ENCODE measurements at places on chromosomes 3 and 15. TPM values are rescaled to one million over a fixed set of nuclear protein-coding genes. Genes with fewer than 3 reads are reported as not detected.

DNA sequence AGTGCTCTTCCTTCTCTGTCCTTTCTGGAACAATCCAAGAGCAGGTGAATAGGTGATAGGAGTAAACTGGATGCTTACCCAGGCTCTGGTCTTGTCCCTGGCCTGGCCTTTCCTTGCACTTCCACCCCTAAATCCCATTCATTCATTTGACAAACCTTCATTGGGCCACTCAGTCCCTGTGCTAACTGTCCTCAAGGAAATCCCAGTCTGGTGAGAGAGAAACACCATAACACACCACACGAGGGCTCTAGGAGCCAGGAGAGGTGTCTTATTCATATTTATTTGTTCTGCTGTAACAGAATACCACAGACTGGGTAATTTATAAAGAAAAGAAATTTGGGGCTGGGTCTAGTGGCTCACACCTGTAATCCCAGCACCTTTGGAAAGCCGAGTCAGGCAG lies 22.8 kb downstream of the EFCC1 start:
- no peak for DNase-seq

DNA sequence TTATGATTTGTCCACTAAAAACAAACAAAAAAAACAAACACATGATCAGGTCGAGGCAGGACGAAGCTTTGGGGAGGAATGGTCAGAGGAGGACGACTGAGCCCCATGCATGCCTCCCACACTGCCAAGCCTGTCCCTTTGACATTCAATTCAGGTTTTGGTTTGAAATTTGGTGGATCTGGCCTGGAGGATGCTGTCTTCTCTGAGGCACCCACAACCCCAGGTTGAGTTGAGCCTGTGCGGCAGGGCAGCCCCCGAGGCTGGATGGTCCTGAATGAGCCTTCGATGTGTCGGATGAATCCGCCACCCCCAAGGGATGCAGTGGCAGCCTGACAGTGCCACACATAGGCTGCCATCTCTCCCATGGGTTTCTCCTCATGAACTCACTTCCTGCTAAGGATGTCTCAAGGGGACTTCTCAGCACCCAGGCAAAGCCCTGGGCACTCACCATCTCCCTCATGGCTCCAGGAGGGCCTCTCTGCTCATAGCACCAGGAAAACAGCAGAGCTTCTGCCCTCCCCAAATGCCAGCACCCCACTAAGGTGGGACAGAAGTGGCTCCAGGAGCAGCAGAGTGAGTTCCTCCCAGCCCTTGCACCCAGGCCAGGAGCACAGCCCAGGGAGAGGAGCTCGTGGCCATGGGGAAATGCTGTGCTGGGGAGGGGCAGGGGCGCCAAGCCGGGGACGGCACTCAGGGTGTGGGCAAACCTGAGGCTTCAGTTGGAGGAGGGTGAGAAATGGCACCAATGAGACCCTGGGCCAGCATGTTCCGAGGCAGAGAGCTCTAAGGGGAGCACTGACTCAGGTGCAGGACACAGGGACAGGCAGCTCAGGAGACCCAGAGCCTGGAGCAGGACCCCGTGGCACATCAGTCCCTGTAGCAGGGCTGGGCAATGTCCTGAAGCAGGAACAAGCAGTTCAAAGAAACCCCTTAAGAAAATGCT lies 18.5 kb downstream of the PRR23E start:
- no peak for DNase-seq

DNA sequence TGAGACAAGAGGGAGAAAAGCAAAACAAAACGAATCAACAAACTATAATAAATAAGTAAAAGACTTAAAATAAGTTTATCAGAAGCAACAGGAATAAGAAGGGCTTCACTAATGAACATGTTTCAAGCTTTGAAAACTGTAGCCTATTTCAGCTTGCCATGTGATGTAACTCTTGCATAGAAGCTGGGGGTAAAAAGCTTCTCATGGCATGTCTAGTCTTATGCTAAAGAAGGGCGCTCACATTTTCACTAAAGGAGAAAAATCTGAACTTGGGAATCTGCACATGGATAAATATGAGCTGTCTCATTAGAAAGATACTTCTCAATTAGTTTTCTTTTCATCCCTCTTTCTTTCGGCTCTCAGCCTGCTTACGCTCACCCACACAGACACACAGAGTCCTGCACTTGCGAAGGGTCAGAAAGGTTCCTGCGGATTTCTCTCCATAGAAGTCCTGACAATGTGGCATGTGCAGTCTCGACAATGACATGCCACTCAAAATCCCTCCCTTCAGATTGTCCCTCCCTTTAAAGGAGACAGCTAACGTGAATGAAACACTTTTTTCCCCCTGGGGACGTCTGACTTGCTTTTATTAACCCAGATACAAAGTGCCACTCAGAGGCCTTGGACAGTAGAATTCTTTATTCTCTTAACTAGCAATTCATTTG lies 568.9 kb upstream of the NR2F2 start:
- DNase-seq = peak; percentile 6

- peak; percentile 90 for DNase-seq
Observed at GRCh38 chr3:56801662-56802377, at the start of gene ARHGEF3. Gene ARHGEF3, minus strand, starts transcription at chr3:56801949. Its CDS starts 151 bp downstream, at chr3:56801798.

DNA sequence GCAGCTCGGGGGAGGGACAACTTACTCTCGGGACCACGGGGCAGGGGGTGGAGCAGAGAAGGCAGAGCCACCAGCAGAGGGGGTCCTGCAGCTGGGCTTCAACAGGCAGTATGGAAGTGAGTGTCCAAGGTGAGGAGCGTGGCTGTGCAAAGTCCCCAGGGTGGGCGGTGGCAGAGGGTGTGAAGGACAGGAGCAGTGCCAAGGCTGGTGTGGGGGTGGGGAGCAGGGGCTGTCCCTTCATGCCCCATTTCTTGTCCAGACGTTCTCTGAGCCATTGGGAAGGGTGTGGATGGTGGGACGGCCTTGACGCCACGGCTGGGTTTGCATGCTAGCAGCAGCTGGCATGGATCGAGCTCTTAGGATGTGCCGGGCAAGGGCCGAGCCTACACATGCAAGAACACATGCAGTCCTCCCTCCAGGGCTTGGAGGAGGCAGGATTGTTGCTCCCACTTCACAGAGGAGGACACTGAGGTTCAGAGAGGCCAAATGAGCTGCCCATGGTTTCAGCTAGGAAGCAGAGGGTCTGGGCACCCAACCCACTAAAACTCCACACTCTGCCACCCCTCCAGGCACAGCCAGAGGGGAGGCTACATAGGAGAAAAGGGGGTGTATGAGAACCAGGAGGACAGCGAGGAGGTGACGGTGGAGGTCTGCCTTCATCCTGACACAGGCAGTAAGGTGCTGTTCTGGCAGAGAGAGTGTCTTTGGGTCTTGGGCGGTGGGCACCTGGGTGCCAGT lies 93.6 kb downstream of the TBC1D2B start:
- no peak for DNase-seq

DNA sequence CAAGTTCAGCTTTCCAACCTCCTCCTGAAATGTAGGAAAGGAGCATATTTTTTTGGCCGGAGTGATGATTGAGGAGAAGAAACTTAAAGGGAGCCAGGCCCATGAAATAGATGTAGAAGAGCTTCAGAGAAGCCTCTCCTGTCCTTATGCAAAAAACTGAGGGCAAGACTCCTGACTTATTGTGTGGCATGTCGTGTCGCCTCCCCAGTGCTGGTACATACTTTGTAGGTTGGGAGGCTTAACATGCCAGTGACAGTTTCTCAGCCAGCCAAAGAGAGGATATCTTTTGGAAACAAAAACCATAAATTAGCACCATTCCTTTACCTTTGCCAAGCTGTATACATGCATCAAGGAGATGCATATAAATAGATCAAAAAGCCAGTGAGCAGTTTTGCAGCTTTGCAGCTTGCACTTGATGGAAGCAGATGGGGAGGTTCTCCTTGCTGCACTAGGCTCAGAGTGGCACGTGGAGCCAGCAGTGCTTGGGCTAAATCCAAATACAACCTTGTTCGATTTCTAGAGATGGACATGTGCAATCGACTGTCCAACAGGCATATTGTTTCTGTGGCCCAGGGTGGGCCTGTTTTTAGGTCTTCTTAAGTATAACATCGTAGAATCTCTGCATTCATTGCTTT lies 10.2 kb downstream of the SLCO3A1 start:
- no peak for DNase-seq

GRCh38 chr3:146991907-146992306 lies 386.8 kb upstream of the PLSCR5 start:
- no peak for DNase-seq

GRCh38 chr3:39808467-39809180 lies 785 bp upstream of the MYRIP start:
- DNase-seq = peak; percentile 14

DNA sequence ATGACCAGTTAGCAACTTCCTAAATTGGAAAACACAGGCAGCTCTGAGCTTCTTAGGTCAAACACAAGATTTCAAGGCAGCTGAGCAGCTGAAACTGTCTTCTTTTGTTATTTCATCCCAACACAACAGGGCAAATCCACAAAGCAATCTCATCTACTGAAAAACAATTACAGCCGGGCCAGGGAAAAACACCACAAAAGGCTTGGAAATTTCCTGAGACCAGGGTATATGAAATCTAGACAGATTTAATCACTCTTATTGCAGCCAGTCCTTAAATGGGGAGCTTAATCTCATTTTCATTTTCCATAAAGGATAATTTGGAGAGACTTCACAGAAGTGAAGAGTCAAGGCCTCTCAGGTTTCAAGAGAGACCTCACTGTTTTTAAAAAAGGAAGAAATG lies 181.8 kb downstream of the SSR3 start:
- DNase-seq = no peak

DNA sequence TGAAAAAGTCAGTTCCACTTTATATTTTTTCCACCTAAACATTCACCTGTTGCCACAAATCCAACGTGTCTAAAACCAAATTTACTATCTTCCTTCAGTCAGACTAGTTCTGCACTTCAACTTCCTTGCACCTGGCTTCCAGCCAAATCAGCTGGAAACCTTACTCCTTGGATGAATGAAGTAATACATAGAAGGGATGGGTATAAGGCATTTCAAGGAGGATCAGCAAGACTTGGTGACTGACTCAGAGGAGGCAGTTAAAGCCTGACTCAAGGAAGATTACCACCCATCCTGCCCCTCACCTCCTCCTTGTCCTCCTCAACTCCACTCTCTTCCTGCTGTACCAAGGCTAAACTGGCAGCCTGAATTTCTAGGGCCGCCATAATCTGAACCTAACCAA lies 37.1 kb downstream of the QTRT2 start:
- no peak for DNase-seq

DNA sequence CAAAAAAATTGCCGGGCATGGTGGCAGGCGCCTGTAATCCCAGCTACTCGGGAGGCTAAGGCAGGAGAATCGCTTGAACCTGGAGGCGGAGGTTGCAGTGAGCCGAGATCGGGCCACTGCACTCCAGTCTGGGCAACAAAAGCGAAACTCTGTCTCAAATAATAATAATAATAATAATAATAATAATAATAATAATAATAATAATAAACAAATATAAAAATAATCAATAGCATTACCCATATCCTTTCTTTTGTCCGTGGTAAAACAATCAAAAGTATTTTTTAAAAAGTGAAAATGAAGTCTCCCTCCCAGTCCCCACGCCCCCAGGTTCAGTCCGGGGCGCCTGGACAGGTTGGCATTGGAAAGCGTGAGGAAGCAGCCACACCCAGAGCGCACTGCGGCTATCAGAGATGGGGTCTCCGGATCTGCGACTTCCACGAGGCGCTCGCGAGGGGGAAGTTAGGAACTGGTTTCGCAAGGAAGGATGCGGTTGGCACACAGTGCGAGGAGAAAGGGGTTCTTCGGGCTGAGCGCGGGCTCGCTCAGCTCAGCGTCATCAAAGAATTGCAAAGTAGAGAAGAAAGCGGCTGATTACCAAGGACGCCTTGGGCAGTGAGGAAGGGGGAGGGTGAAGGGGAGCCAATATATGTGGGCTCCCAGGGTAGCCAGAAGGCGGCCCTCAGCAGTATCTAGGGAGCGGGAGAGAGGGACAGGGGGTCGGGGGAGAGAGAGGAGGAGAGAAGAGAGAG lies 69.5 kb upstream of the EPHB3 start:
- DNase-seq = peak; percentile 40

DNA sequence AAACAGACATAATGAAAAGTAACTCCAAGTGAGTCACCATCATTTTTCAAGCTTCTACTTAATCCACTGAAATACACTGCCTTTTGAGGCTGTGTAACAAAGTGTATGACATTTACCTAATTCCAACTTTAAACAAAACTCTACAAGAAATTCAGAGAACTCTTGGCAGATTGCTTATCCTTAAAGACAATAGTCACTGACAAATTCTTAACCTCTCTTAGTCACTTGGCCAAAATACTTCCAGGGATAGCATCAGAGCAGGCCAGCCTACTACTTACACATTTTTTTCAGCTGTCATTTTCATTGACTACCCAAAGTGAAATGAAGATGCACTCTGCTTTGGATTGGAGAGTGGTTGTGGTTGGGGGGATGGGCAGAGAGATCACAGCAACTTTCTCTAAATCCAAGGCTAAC lies 3.6 kb downstream of the WWTR1 start:
- no peak for DNase-seq

DNA sequence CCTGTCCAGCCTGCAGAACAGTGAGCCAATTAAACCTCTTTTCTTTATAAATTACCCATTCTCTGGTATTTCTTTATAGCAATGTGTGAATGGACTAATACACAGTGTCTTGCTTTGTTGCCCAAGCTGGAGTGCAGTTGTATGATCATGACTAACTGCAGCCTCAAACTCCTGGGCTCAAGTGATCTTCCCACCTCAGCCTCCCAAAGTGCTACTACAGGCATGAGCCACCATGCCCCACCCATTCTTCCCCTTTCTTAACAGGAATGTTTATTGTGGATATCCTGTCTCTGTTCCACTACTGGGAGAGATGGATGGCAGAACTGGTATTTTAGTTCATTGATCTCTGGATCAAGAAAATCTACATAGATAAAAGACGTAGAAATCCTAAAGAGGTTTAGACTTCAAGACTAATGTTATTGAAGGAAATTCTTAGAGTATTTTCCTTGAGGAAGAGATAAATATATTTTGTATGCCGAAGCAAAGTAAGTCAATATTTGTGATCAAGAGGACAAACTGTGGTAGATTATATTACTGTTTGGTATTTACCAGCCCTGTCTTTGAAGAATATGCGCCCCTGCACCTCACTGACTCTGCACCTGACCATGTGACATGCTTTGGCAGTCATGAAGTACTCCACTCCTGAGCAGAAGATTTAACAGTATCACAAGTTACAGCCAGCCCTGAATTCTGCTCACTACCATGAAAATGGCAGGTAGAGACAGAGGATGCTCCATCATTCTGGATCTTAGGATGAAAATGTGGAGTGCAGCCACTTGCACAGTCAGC lies 42.9 kb downstream of the UACA start:
- DNase-seq = no peak

- no peak for DNase-seq
Observed at GRCh38 chr3:16950282-16950681, 65.5 kb downstream of the PLCL2 start.

DNA sequence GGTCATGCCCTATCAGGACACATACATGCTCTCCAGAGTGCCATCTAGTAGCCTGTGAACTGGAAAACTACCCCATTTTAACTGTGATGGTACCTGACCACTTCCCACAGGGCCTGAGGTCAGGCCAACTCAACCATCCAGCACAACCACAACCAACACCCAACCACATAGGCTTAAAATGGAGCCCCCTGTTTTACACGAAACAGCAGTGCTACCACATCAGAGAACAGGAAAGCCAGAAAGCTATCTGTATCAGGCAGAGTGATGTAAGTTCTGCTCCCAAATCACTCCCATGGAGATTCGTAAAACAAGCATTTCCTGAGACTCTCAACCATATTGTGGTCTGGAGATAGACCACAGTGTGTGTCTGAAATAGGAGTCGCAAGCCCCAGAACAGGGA lies 1017.3 kb upstream of the EPHA6 start:
- DNase-seq = no peak

The IL17RE gene
- 1.3 TPM for polyA plus RNA-seq

The CKMT1B gene
- polyA plus RNA-seq = 0.59 TPM

The TRH gene
- polyA plus RNA-seq = 0.01 TPM

The FAN1 gene
- polyA plus RNA-seq = 8.2 TPM

The GHRL gene
- 0.88 TPM for polyA plus RNA-seq

The DAZL gene
- not detected for polyA plus RNA-seq

The ZBBX gene
- polyA plus RNA-seq = not detected

The SLC28A1 gene
- 1.3 TPM for polyA plus RNA-seq
